Forelimb muscle (tissue), 1 donor: ENCODE measurements at places on chromosomes 2 and 18. TPM values are rescaled to one million over a fixed set of nuclear protein-coding genes. Genes with fewer than 3 reads are reported as not detected.

DNA sequence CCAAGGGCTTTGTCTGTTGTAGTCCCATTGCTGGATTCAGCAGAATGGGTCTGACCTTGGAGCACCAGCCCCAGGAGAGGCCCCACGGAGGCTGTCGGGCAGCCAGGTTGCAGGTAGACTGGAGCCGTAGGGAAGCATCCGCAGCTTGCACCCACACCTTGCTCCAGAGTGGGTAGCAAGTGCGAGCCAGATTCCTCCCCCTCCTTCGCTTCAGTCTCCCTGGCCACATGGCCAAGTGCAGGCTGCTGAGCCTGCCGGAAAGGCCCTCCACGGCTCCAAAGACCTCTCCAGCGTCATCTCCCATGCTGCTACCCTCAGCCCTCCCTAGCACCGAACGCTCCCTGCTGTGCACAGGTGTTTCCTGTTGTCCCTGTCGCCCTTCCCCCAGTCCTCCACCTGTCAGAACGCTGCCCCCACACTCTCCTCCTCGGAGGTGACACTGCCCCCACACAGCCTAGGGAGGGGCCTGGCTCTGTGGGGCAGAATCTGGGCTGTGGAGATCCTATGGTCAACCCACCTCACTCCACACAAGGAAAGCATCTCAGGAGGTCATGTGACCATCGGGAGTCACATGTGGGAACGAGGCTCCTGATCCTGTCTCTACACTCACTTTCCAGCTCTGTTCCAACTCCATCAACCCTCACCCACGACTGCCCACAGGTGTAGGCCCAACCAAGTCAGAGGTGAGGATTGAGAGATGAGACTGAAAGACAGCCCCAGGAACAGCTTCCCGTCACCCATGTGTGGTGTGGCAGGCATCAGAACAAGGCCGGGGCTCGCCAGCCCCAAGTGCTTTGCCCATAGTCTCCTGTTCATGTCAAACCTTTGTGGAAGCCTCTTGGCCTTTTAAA lies 8.3 kb downstream of the KCNF1 start:
- DNase-seq, result no peak

- no peak for DNase-seq
These were observed 1601.1 kb downstream of the LRP1B start for GRCh38 chr2:140529706-140530105.

GRCh38 chr2:3422161-3422779 lies 42.8 kb downstream of the TRAPPC12 start:
- no peak for DNase-seq

SLC25A12 gene
- polyA plus RNA-seq, result 27.7 TPM
